ENCODE measurements at places on chromosomes 3 and 15. TPM values are rescaled to one million over a fixed set of nuclear protein-coding genes. Genes with fewer than 3 reads are reported as not detected.

Gene NCKIPSD
- total RNA-seq, result 59.2 TPM

Gene COL8A1
- total RNA-seq, result 3.2 TPM

DNA sequence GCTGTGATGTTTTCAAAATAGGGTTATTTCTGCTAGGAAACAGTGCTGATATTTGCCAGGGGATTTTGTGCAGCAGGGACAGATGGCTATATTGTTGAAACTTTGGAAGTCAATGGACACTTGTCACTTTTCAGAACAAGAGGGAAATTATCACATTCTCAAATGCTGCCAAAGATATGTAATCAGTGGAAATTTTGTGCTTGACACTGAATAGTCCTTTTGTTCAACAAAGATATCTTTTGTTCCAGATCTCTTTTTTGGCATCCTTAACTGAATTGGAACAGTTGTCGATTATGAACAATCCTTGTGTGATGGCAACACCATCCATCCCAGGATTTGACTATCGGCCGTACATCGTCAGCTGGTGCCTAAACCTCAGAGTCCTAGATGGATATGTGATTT is 7.8 kb downstream of the CEP97 start:
- no peak overlapping the region for H3K4me3 ChIP-seq
- no peaks in the 10 kb centered on the region for H3K4me1 ChIP-seq
- H3K36me3 ChIP-seq, result peaks cover 67% of the 10 kb centered on the region
- no peaks in the 10 kb centered on the region for H3K27me3 ChIP-seq
- no peak overlapping the region for H3K27ac ChIP-seq

DNA sequence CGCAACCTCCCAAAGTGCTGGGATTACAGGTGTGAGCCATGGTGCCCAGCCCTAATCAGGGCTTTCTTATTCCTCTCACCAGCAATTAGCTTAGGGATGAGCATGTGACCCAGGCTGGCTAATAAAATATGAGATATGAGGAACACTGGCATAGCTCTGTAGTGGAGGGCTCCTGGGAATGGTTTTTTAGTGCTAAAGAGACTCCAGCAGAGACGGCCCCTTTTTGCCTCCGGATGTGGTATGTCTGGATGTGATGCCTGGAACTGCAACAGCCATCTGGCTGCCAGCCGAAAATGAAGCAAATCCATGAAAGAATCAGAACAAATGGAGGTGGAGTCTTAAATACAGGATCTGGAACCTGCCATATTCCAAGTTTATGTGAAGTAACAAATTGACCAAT is 69.1 kb upstream of the MAGI1 start:
- H3K27me3 ChIP-seq, result no peaks in the 10 kb centered on the region
- no peaks in the 10 kb centered on the region for H3K4me1 ChIP-seq

Measured in suprapubic skin (tissue), 4 donors.